ENCODE measurements at places on chromosomes 1 and 21.
A peak's percentile ranks its signal among the peaks of the same experiment; 100 is the strongest.

DNA sequence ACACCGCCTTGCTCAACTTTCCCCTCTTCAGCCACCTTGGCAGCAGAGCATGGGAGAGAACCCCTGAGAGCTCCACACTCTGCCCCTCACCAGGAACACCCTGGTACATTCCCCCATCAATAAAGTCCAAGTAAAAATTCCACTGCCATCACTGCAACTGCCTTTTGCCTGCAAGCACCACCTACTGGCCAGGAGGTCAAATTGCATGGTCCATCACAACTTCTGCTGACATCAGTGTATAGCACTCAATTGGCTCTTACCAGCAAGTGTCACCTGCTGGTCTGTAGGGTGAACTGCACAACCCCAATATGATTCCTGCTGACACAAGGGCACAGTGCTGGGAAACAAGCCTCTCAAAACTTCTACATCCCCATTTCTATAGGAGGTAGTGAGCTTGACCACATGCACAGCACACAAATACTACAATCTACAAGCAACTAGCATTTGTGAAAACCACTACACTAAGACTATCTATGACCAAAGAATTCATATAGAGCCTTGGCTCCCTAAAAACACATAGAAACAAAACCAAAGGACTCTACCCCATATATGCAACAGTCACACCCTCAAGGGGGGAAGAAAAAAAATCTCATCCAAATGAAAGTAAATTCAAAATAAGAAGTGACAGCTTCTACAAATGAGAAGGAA lies 69.2 kb downstream of the FASLG start:
- DNase-seq = peak; percentile 10

DNA sequence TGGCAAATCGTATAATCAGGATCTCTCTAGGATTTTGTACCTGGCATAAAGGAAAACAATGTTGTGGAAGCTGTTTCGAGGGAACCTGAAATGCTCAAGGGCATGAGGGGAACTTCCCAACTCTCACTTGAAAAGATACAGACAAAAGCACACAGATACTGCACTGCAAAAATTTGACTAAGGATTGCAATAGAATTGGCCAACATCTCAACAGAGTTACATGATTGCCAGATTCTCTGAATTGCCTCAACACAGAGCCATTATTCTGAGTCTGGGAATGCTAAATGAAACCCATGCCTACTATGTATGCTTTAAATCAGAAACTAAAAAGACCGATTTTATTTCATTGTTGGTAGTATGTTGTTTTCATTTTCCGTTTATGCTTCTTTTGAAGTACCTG lies 16.0 kb downstream of the KRTAP19-8 start:
- no peak for DNase-seq

GRCh38 chr1:53550201-53550741 lies 91.1 kb downstream of the DMRTB1 start:
- no peak for DNase-seq

DNA sequence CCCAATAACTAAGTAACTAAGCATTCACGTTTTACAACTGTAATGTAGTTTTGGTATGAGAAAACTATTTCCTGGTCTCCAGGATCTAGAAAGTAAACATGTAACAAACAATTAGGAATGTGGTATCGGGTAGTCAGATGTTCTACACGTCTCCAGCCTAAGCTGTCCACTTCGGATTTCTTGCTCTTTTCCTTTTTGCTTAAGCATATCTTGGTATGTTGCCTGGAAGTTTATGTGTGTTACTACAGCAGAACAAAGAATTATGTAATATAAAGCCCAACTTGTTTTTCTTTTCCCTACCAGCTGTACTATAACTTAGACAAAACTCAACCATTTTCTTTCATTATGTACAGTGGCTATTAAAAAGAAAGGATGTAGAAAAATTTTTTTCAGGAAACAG lies 20.4 kb upstream of the WARS2 start:
- DNase-seq = peak; percentile 76

DNA sequence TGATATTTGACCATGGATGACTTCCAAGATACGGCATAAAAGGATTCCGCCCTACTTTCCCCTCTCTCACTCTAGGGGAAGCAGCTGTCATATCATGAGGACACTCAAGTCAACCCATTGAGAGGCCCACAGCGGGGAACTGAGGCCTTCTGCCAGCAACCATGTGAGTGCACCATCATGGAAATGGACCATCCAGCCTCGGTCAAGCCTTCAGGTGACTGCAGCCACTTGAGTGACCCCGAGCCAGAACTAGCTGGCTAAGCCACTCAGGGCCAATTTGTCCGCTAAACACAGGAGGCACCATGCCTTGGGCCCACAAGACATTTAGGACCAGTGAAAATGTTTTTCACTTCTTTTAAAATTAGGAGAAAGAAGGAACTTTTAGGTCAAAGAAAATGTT lies 11.1 kb upstream of the GJB5 start:
- DNase-seq = no peak

DNA sequence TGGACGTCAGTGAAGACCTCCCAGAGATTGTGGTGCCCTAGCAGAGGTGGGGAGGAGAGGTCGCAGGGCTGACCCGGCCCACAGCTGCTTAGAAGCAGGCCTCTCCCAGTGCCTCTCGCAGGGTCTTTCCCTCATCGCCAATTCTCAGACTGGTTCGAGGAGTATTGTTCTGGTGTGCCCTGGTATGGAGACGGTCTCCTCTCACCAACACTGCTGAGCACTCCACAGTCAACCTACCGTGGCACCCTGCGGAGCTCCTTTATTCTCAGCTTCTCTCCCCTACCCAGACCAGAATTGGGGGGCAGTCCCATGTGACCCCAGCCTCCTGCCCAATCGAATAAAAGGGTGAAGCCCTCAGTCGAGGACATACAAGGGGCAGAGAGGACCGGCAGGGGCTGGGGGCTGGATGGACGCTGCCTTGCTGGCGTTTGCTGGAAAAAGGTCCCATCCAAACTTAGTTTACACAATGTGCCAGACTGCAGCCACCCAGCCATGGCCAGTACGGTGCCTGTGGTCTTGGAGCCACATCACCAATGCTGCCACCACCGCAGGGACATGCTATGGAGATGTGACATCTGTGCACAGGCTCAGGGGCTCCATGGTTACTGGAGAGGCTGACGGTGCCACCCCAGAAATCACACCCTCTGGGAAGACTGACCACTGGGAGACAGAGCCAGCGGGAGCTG lies 80.8 kb downstream of the STUM start:
- DNase-seq = no peak

- DNase-seq = no peak
Observed at GRCh38 chr1:4086921-4087320, 186.8 kb upstream of the C1orf174 start.

- no peak for DNase-seq
Observed at GRCh38 chr1:21672478-21673276, 3.5 kb upstream of the RAP1GAP start.

GRCh38 chr21:30747159-30747558 lies at the start of gene KRTAP21-2:
Gene KRTAP21-2, minus strand, starts transcription at chr21:30747259. Its CDS starts 57 bp downstream, at chr21:30747202.
- DNase-seq = no peak

GRCh38 chr1:23648576-23648975 lies 43.0 kb upstream of the RPL11 start:
- DNase-seq = no peak

GRCh38 chr1:230167419-230167852 lies 100.4 kb downstream of the GALNT2 start:
- DNase-seq = peak; percentile 44

GRCh38 chr1:184743062-184743756 lies 11.4 kb downstream of the EDEM3 start:
- DNase-seq = no peak

DNA sequence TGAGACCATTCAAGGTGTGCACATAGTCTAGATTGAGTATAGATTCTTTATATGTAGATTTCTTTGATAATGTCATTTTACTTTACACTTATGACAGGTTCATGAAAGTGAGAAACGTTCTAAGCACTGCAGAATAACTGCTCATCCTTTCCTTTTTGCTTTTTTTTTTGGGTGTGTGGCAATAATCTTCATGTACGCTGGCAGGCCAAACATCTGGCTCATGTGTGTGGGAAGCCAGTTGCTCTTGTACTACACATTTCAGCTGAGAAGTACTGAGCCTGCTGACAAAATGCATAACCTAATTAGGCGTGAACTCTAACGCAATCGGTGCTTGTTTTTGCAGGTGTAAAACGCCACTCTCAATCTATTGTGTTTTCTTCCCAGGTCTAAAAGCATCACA lies 350.8 kb upstream of the KAZN start:
- no peak for DNase-seq

DNA sequence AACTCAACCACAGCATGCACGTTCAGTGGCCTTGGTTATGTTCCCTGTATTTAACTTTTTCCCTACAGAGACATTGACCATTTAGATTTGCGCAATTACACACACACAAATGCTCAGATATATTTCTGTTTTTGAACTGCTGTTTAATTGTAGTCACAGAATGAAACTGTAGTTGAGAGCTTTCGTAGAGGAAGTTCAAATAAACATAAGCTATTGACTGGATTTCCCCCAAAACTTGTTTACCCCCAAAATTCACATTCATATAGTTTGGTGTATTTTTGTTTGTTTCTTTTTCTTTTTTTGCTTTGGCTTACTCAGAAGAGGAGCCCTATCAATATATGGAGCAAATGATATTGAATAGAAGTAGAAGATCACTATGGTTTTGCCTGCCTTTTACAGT lies 921.0 kb downstream of the ADGRL2 start:
- DNase-seq = no peak
